ENCODE measurements at places on chromosomes 13 and 19. TPM values are rescaled to one million over a fixed set of nuclear protein-coding genes. Genes with fewer than 3 reads are reported as not detected.

The OR7D4 gene
- not detected for polyA plus RNA-seq

The KLHL1 gene
- not detected for polyA plus RNA-seq

GRCh38 chr19:15412832-15413231, 6.0 kb downstream of the AKAP8L start:
- DNase-seq = no peak

DNA sequence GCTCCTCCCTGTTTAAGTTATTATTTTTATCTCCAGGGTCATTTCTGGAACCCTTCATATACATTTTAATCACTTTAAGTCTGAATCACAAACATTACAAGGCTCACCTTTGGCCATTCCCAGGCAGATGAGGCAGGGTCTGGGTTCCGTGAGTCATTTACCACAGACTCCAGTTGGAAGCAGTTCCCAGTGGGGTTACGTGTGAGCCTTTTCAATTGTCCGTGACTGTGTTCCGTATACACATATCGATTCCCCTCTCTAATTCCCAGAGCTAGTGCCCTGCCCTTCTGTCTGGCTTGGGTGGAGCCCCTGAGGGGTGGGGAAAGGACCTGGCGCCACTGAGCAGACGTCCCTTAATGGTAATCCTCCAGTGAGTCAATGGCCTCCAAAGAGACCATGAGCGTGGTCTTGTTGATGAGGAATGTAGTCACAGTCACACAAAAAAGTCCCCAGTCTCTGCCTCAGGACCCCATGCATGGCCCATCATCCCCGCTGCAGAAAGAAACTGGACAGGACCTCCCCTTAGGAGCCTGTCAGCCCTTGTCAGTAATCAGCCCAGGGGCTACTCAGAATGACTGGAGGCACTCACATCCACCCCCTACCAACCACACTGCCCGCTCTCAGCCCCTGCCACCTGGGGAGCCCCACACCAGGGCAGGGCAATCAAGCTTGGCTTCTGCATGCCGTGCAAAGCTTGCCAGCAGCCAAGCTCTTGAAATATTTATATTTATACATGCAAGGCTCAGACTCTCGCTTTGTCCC, 144.4 kb downstream of the ZIC5 start:
- no peak for DNase-seq

The USE1 gene
- polyA plus RNA-seq = 36.8 TPM

The PTGIR gene
- polyA plus RNA-seq = not detected

The ZNF540 gene
- polyA plus RNA-seq = 0.30 TPM

GRCh38 chr13:85808811-85809210, 9.6 kb upstream of the SLITRK6 start:
- DNase-seq = no peak

GRCh38 chr13:99290894-99291293, 16.3 kb downstream of the GPR183 start:
- DNase-seq = no peak
